ENCODE measurements at places on chromosomes 16 and 17. TPM values are rescaled to one million over a fixed set of nuclear protein-coding genes. Genes with fewer than 3 reads are reported as not detected.

The TBC1D3C gene
- total RNA-seq = 1.1 TPM

The CCL4L2 gene
- total RNA-seq = not detected

The SPSB3 gene
- total RNA-seq = 25.9 TPM

The TSR1 gene
- 66.1 TPM for total RNA-seq

The CDC6 gene
- 37.5 TPM for total RNA-seq

The C17orf50 gene
- total RNA-seq = not detected

The CPNE7 gene
- total RNA-seq = 3.1 TPM

Measured in M059J (cell line).